Stimulated activated CD8-positive, alpha-beta memory T cell treated with anti-CD3 and anti-CD28 coated beads, Interleukin-7, amount 100 ng/mL, for 48 hours (primary cell): ENCODE measurements at places on chromosomes 7 and 10.

GRCh38 chr10:17206210-17206709 is 4.8 kb upstream of the TRDMT1 start:
- no peak for DNase-seq

DNA sequence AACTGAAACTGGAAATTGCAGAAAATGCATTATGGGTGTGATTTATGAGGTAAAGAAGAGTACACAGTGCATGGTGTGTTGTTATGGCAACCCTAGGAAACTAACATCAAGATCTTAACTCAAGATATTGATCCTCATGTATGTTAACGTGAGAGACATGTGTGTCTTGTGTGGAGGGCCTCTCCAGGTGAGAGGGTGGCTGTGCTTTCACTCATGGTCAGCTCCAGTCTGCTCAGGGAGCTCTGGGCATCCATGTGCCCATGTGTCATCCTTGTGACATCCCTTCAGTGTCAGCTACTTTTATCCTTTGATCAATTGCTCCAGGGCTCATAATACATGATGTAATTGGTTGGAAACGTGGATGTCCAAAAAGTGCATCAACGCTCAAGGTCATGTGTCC is 24.9 kb upstream of the INSYN2A start:
- no peak for DNase-seq

- DNase-seq: no peak
Observed at GRCh38 chr7:92402920-92403759, 44.1 kb upstream of the GATAD1 start.

DNA sequence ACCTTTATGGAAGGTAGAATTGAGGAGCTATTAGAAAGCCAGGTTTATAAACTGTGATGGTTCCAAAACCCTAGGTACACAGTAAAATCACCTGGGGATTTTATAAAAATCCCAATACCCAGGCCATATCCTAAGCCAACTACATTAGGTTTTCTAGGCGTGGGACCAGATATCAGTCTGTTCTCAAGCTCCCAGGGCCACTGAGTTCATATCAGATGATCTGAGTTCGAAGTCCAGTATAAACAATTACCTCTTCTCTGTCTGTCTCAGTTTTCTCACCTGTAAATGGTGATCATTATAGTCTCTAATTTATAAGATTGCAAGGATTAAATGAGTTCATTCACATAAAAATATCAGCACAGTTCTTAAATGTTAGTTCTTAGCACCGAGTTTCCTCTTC is 60.6 kb downstream of the CAV1 start:
- no peak for DNase-seq

DNA sequence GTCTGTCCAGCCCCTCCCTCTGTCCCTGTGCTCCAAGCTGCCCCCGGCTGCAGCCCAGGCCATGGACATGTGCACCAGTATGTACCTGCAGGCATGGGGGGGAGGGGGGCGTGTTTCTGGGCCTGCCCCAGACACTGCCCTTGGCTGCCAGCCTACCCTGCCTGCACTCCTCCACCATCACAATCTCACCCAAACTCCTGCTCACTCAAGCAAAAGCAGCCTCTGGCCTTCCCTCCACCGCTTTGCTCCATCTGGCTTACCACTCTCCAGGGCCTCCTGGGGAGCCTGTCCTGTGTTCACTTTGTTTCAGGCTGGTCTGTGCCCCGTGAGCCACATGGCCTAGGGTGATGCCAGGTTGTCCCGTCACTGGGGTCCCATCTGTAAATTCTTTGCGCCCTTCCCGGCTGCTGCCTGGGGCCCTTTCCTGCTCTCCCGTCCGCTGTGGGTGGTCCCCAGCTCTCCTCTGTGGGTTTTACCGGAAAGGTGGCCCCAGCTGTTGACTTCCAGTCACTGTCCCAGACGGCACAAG is 33.3 kb upstream of the PPIF start:
- no peak for DNase-seq

GRCh38 chr7:113867325-113867724 is 51.5 kb downstream of the PPP1R3A start:
- DNase-seq: no peak

- no peak for DNase-seq
Observed at GRCh38 chr10:79069325-79070080, 737 bp downstream of the ZMIZ1 start.

GRCh38 chr10:70613941-70614340 is 11.4 kb upstream of the PRF1 start:
- no peak for DNase-seq

- DNase-seq: no peak
Observed at GRCh38 chr10:101110856-101111523, 20.1 kb upstream of the TLX1 start.

- no peak for DNase-seq
Observed at GRCh38 chr10:86357676-86358075, 8.9 kb downstream of the GRID1 start.

DNA sequence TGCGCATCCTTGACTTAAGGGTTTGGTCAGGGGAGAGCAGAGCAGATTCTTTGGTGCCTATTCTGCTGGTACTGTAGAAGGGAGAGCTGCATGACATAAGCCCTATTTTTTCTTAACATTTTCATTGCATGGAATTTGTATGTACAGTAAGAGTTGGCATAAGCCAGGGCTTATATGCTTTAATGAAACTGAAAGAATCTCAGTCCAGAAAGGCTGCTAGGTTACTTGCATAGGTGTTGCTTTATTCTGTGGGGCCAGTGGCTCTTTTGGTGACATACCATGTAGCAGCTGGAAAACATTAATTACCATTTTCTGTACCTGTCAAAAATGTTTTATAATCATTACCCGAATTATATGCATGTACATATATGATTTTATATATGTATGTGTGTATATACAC is 152.1 kb downstream of the LYZL1 start:
- DNase-seq: no peak

DNA sequence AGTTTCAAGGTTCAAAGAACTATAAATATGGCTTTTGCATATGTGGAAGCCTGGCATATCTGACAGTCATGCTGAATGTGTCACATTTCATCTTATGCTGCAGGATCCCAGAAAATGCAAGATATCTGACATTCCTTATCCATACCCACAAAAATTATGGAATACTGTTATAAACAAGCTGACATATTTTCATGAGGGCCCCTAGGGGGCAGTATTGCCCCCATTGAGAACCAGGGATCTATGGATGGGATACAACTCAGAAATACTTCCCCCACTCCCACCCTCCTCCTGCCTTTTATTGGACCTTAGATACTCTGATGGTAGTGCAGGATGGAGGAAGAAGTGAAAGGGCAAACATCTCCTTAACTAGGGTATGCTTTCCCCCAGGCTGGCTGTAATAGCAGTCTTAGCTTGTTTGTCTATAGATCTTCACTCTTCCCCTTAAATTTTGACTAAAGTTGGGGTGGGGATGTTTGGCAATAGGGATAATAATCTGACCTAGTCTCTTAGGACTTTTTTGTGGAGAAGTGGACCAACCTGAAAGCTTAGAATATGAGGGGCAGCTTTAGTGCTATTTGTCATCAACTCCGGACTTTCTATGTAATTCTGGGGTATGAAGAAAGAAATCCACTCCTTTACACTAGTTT is 3.5 kb upstream of the GNGT1 start:
- DNase-seq: no peak

DNA sequence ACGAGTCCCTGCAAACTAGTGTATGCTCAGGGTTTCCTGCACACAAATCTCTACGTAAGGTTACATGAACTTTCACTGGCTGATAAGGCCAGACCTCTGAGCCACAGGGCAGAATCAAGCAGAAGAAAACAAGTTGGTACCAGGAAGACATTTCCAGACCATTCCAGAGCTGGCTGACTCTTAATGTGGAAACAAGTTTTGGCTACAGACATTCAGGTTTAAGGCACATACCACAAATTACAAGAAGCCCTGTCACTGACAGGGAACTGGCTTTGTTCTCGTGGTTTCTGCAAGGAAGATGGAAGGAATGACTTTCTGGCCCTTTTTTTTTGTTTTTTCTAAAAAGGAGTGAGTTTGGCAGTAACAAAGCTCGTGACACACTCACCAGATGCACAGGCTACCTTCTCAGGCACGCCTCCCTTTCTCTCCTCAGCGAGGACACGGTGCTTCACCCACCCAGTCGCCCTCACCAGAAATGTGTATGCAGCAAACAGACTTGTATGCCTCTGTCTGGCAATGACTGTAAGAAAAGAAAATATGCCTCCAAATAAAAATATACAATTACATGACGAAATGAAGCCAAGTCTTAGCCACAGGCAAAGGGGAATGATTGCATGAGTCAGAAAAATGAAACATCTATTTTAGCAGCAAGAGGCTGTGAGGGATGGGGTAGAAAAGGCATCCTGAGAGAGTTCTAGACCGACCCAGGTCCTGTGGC is 22.6 kb downstream of the PLAC9 start:
- no peak for DNase-seq

- DNase-seq: no peak
Observed at GRCh38 chr10:86940677-86941076, 16.7 kb downstream of the MMRN2 start.

DNA sequence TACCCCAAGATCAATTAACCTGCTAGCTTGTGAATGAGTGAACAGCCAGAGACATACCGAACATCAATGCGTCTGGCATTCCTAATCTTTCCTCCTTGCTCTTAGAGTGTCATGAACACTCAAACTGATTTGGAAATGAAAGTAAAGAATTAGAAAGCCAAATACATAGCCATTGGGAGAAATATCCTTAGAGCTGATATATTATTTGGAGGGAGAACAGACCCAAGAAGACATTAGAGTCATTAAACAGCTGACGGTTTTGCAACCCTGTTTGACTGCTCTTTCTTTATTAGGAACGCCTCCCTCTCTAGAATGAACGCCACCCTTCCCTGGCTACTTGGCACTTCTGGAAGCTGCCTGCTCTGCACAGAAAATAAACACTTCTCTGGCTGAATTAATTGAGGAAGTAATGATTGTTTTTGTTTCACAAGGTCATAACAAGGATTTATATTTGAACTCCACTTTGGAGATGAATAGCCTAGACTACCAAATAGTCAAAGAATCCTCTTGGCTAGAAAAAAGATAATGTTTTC is 42.8 kb downstream of the CTTNBP2 start:
- DNase-seq: no peak

DNA sequence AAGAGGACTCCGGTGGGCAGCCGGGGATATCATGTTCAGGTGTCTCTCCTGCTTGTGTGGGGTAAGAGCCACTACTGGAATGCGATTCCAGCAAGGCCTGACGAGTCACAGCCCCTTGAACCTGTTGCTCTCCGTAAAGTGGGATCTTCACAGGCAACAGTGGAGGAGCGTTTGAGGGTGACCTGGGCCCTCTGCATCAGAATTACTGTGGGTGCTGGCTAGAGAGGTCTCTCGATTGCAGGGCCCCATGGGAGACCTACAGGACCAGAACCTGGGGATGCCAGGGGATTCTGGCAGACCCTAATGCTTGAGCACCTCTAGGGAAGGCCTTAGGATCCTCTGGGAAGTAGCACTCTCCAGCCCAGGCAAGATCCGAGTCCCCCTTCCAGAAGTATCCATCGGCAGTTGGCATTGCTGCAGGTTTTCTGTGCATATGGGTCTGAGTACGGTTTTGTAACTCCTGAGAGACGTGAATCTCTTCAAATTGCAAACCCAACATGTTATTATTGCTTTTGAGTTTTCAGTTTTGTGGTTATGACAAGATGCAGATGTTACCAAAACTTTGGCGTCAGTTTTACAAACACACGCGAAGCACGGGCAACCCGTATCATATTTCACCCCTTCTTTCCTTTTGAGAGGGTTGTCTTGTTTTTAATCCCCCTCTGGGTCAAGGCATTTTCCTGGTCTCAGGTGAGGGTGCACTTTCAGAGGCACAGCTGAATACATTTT is 4.6 kb downstream of the MGMT start:
- no peak for DNase-seq

DNA sequence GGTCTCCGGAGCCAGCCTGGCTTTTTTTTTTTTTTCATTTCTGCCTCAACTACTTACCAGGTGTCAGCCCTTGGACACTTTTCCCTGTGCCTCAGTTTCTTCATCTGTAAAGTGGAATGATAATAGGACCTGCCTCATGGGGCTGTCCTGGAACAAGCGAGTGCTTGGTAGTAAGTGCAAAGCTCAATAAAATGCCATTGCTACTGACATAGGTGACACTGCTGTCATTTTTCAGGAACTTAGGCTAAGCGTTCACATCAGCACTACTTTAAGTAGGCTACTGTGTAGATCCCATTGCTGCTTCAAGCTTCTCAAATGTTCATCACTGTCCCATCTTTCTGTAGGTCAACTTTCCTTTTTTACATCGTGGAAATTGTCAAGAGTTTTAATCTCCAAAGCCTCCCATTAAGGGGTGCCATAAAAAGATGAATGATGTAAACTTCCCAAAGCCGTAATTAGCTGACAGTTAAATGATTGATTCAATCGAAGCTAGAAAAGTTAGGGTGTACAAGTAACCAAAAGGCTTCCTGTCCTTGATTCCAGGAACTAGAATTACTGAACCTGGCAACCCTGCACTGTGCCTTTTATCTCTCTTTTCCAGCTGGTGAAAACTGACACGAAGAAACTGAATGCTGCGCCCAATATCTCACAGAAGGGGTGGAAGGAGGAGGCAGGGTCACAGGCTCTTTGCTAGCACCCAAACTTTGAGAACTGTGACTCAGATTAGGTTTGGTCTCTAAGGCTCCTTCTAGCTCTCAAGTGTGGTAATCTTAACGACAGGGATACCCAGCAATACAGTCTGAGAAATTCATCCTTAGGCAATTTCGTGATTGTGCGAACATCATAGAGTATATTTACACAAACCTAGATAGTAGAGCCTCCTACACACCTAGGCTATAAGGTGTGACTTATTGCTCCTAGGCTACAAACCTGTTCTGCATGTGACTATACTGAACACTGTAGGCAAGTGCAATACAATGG is 861 bp upstream of the USP6NL start:
- DNase-seq: no peak

DNA sequence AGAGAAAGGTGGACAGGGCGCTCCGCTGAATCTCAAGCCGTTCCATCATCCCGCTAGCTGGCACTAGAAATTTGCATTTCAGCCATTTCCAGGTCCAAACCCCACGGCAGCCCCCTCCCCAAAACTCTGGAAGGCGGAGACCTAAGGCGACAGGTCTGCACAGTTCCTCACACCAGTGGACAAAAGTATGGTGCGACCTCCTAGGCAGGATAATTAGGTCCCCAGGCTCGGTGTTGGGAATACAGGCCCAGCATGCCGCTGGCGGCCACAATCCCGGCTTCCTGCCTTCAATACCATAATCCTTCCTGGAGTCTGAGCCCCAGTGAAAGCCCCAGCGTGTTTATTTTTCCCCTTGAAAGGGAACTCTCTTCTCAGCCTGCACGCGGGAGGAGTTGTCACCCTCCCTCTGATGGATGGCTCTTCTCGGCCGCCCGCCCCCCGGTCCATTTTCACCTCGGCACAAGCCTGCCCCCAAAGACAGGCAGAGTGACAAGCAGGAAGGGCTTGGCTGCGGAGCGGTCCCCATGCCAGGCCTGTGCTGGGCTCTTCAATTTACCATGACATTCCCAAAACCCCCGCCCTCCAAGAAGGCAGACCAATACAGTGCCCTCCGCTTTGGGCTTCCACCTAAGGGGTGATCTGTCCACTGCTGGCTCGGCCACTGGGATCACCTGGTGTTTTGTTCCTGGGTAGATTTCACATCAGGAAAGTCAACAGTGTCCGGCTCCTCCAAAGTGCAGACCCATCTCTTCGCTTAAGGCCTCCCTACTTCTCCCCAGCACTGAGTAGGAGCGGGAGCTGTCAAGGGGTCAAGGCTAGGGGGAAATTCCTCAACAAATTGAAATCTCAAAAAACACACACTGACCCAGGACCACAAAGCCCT is 2.2 kb downstream of the FGFR2 start:
- DNase-seq: no peak

- DNase-seq: no peak
Observed at GRCh38 chr7:44711528-44711927, 37.1 kb upstream of the ZMIZ2 start.
